ENCODE measurements at places on chromosomes 6 and 20. TPM values are rescaled to one million over a fixed set of nuclear protein-coding genes. Genes with fewer than 3 reads are reported as not detected.

DNA sequence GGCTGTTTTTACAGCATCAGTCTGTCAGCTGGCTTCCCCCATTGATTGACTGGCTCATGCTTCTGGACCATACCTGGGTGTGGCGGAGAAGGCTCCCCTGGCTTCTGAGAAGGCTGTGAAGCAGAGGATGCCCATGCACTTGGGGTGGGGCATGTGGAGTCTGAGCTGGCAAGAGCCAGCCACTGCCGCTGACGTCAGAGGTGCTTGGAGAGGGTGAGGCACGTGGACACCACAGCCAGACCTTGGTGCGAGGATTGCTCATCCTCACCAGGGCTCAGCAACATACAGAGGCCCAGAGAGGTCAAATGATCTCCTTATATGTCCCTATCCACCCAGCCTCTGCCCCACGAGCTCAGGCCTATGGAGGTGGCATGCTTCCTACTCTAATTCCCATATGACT is 211.2 kb upstream of the PMEPA1 start:
- DNase-seq: no peak

DNA sequence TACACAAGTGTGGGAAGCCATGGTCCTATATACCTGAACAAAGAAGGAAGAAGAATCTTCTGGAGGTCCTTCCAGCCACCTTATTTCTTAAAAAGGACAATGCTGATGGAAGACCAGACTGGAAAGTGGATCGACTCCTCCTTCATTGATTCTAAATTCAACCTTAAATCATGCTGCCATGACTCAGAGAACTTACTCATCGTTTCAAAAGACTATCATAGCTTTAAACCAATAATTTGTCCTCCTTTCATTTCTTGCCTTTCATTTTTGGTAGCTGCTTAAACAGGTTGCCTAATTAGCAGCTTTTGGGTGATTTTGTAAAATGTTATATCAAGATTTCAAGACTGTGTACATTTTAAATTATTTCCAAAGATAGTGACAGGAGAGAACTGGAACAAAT is 60.8 kb downstream of the RTN4IP1 start:
- no peak for DNase-seq

The GPLD1 gene
- total RNA-seq: 4.7 TPM

DNA sequence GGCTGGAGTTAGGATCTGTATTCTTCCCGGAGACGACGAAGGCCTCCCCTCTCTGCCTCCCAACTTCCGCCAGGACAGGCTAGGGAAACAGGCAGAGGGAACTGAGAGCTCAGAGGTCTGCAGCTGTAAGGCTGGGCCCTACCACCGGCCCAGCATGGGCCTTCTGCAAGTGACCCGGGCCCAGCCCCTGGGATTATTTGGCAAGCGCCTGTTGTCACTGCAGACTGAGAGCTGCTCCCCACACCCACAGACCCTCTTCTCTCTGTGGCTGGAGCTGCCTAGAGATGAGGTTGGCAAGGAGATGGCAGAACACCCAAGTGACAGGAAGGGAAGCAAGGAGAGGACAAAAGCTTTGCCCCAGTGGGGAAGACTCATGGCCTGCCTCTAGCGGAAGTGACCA is 212.6 kb downstream of the ZDHHC14 start:
- DNase-seq: no peak

The SLC52A3 gene
- total RNA-seq: 0.25 TPM

DNA sequence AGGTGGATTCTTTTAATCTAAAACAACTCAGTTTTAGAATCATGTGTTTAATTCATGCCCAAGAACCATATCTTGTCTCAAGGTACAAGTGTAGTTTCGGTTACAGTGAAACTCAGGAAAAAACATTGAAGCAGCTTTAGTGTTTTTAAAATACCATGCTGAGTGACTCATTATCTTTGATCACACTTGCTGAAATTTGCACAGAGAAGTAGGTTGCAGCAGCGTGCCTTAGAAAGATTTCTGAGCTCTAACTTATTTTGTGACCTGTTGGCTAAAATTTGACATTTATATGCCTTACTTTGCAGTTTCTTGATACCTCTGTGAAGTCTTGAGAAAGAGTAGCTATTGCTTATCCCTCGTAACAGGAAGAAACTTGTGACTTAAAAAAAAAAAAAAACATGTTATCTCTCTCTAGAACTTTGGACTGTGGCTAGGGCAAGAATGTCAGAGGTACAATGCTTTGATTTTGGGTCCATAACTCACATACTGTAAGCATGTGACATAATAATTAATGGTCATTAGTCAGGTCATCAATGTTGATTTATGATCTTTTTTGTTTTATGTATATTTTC is 34.5 kb upstream of the FUCA2 start:
- no peak for DNase-seq

GRCh38 chr6:149646599-149646998 is 1.9 kb downstream of the KATNA1 start:
- no peak for DNase-seq

The LST1 gene
- not detected for total RNA-seq

DNA sequence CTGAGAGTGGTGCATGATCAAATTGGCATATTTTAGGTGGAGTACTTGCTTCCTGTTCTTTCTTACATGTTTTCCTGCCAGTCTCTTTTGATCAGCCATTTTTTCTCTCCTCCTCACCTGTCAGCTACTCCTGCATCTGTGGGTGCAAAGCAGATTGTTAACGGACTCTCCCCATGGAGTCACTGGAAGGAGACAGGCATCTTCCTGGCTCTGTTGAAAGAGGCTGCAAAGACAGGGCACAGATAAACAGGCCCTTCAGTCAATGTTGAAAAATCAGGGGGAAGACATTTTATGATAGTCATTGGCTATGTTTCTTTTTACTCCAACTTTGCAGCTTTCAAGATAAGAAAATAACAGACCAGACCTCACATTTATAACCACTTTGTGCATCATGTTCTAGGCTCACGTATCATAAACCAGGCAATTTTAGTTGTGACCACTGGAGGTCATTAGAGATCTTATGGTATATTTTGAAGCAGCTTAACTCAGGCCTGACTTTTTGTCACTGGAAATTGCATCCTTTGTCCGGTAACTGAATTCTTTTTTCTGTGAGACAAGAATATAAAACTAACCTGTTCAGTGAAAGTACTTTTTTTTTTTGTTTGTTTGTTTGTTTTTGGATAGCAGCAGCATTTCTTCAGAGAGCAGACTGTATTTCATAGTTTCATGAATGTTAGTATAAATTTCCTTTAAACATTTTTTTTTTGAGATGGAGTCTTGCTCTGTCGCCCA is 20.1 kb downstream of the ECT2L start:
- no peak for DNase-seq

The MCCD1 gene
- total RNA-seq: not detected

The TMEM217 gene
- 2.0 TPM for total RNA-seq

The AP5S1 gene
- total RNA-seq: 14.0 TPM

The GTSF1L gene
- not detected for total RNA-seq

- DNase-seq: no peak
These were observed 148.3 kb downstream of the HS3ST5 start for GRCh38 chr6:114194362-114195026.

DNA sequence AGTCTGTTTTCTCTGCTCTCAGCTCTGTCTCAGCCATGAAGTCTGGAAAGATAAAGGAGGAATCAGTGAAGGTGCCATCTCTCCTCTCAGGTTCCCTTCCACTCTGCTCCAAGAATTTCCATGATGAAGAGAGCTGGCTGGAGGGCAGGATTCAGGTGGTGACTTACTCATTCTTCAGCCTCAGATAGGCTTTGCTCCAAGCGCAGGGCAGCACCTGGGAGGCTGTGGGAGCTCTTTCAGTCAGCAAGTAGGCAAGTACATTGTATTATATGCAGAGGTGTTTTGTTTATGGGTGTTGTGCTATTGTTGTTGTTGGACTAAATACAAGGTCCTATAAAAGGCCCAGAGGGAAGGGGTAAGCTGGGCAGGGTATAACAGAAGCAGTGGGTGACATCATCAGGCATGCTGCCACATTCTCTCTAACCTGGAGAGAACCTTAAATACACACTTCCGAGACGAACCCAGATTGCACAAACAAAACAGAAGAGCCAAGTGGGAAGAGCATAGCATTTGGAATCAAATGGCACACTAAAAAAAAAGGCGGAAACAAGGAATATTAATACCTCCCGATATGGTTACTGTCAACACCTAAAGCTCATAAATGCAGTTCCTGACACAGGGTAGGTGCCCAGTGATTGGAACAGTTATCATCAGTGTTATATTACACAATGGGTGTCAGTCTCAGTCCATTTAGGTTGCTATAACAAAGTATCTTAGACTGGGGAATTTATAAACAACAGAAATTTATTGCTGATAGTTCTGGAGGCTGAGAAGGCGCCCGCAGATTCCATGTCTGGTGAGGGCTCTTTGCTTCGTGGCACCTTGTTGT is 14.5 kb upstream of the PSMG4 start:
- DNase-seq: no peak

DNA sequence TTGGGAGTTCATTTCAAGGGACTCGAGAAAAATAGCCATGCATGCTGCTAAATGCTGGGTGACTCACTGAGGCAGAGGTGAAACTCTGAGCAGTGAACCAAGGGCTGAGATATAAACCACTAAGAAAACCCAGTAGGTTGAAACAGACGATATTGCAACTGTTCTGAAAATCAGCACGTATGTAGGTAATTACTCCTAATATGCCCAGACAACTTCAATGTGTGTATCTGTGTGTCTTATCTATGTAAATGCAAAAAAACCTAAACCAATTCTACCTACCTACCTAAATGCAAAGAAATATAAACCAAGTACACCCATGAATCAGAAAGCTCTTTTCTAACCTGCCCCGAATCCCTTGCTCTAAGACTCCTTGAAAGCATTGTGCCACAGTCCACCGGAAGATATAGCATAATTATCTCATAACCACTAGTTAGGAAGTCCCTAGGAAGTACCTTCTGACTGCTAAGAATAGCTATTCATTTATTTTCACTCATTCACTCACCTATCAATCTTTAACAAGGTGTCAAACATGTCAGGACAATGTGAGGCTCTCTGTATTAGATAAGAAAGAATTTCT is 458.7 kb upstream of the RUNX2 start:
- no peak for DNase-seq

DNA sequence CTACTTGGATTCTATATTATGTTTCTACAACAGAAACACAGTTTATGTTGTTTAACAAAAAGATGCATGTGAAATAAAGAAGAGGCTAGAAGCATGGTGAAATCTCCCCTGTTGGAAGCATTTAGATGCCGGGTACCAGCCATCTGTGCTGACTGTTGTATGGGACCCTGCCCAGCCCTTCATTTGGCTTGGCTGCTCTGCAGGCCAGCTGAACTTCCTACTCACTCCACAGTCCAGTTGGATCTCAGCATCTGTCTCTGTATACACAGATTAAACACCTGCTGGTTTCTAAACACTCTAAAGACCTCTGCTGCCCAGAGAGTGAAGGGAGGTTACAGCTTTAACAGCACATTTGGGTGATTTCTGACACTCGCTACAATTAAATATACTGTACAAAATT is 228.3 kb downstream of the SLC35F1 start:
- no peak for DNase-seq

DNA sequence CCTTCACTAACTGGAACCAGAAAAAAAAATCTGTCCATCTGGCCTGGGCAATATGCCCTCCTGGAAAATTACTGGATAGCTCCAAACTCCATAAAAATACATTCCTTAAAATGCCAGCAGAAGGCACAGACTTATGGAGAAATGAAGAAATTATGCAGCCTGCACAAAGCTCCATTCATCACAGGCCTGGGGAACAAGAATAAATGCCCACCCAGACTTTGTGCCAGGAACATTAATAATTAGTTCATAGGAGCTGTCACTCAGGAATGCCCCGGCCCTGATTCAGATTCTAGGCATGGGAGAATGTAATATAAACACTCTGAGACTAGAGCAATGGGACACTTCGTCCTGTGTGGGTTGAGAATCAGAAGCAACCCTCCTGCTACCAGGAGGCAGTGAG is 199.3 kb downstream of the OTOR start:
- DNase-seq: no peak

DNA sequence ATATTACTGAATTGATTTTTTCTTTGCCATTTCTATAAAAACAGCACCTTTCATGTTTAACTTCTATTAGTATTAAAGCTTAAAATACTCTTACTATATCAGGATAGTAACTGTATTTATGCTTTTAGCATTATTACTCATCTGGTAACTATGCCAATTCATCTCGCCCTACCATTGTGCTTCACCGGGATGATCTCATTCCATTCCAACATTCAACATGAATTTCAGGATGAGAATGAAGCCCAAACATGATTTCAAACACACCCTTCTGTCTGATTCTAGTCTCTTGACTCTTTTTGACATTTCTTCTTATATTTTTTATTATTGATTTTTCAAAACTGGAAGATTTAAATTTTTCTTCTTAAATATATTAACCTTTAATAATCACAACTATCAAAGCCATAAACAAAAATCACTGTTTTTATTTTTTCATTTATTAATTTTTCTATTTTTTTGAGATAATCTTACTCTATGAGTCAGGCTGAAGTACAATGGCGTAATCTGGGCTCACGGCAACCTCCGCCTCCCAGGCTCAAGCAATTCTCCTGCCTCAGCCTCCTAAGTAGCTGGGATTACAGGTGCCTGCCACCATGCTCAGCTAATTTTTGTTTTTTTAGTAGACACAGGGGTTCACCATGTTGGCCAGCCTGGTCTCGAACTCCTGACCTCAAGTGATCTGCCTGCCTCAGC is 46.7 kb downstream of the GJA1 start:
- DNase-seq: no peak

DNA sequence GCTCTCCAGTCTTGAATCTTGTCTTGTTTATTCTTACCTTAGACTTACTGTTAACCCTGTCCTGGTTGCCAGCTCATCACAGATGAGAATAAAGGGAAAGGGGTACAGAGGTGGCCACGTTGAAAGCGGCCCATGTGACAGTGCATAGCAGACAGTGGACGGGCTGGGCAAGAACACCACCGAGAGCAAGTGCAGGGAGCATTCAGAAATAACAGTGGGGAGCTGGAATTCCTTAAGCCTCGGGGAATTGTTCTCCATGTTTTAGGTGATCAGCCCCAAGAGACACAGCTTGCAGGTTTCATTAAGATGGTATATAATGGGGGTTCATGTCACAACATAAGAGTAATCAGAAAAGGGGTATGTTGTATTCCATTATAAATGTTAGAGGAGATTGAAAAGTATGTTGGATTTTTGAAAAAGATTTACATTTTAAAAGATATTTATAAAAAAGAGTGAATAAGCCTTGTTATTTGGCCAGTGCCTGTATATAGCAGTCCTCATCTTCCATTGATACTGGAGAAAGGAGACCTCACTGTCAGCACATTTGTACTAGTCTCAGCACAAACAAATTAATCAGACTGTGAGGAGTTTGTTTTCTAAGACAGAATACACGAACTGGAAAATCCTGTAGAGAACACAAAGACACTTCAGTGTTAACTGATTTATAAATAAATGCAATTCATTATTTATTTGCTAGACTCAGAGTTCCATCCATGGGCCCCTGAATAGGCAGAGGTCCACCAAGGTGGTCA is 35.4 kb downstream of the VAPB start:
- no peak for DNase-seq

- DNase-seq: no peak
These were observed 31.1 kb downstream of the NCOA7 start for GRCh38 chr6:125821825-125822281.

The FRMD1 gene
- total RNA-seq: not detected

The FOXA2 gene
- total RNA-seq: not detected

The CALHM5 gene
- 1.4 TPM for total RNA-seq

The SIRPD gene
- not detected for total RNA-seq

The CRIP3 gene
- 2.9 TPM for total RNA-seq

- no peak for DNase-seq
These were observed 163.5 kb upstream of the MLN start for GRCh38 chr6:33967265-33967767.
